ENCODE measurements at places on chromosomes 16 and 17.

GRCh38 chr16:81633680-81634379 is 145.3 kb upstream of the PLCG2 start:
- no peak for DNase-seq

- DNase-seq: no peak
Measured at GRCh38 chr16:57042157-57043111, 49.9 kb upstream of the CPNE2 start.

GRCh38 chr16:29743827-29744531 is 1.8 kb downstream of the C16orf54 start:
- DNase-seq: no peak

- DNase-seq: no peak
Measured at GRCh38 chr16:21685034-21685455, 21.3 kb downstream of the OTOA start.

- DNase-seq: no peak
Measured at GRCh38 chr16:4511441-4512082, 27.0 kb downstream of the CDIP1 start.

- no peak for DNase-seq
Measured at GRCh38 chr16:85730186-85730465, 20.8 kb downstream of the C16orf74 start.

DNA sequence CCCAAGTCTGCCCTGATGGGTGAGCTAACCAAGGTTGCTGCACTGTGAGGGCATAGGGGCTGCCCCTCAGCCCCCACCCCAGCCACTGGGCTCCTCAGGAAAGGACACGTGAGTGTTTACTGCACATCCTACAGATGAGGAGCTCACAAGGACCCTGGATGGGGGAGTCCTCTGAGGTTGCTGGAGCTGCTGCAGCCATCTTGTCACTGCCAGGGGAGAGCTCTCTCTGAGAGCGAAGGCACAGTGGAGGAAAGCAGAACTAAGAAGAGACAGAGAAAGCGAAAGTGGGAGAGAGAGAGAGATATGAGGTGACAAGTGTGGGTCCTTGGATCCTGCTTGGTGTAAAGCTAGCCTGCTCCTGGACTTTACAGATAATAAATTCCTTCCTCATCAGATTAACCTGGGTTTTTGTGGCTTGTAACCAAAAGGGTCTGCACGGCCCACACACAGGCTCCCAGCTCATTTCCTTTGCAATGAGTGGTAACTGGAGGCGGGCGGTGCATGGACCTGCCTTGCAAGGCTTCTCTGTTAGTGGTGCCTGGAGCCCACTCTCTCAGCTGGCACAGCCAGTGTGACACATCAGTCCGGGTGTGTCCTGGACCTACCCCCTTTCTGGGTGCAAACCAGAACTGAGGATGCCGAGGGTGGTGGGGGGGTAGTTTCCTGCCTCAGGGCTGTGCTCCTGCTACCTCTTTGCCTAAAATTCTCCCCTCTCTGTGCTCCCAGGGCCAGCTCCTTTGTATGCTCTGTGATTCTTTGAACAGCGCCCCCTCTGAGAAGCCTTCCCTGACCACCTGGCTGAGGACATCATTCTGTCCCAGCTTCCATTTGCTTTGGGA is 14.2 kb downstream of the SNX20 start:
- DNase-seq: no peak

GRCh38 chr17:77300016-77300686 is 159.4 kb downstream of the SEC14L1 start:
- DNase-seq: no peak

DNA sequence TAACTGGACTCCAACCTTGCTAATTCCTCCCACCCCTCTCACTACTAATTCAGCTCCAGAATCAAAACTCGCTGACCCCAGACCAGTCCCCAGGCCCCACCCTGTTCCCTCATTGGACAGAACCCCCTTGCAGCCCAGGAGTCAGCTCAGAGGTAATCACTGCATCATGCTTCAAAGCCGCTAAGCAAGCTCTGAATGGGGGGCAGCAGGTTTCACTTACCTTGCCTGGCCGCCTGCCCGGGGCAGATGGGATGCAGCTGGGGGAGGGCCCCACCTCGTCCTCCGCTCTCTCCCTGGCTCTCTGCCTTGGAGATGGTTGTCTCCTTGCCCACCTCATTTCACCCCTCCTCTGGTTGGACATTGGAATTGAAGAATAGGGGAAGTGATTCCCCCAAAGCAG is 4.8 kb upstream of the NGFR start:
- no peak for DNase-seq

DNA sequence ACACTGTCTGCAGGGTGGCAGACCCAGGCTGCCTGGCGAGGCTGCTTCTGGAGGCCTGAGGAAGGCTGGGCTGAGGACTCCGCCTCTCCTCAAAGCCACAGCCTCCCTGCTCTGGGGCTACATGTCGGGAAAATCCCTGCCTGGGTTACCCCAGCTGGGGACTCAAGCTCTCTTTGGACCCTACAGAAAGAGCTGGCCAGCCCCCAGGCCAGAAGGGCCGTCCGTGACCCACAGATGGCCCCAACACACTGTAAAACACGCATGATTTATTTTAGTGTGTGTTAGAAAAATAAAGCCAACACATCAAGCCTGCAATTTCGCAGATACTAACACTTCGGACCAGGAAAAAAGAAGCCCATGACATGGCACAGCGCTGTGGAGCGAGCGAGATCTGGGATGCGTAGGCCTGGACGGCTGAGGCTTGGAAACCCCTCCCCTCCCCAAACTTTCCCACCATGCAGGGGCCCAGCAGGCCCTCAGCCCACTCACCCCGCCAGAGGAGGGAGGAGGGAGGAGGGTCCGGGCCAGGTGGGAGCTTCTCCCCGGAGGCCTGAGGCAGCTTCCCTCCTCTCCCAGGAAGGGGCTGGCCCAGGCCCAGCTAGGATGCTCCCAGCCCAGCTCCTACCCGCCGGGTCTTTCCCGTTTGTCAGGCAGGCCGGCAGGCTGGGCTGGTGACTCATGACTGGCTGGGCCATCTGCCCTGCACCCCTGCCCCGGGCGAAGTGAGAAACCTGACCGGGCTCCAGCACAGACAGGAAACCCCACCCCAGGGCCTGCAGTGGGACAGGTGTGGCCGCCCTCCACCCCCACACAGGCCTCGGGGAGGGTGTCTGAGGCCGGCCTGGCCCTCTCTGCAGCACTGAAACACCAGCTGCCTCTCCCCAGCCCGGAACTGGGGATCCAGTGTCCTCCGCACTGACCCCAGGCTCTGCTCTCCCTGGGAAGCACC is 34.1 kb upstream of the SLC38A10 start:
- peak; percentile 56 for DNase-seq

DNA sequence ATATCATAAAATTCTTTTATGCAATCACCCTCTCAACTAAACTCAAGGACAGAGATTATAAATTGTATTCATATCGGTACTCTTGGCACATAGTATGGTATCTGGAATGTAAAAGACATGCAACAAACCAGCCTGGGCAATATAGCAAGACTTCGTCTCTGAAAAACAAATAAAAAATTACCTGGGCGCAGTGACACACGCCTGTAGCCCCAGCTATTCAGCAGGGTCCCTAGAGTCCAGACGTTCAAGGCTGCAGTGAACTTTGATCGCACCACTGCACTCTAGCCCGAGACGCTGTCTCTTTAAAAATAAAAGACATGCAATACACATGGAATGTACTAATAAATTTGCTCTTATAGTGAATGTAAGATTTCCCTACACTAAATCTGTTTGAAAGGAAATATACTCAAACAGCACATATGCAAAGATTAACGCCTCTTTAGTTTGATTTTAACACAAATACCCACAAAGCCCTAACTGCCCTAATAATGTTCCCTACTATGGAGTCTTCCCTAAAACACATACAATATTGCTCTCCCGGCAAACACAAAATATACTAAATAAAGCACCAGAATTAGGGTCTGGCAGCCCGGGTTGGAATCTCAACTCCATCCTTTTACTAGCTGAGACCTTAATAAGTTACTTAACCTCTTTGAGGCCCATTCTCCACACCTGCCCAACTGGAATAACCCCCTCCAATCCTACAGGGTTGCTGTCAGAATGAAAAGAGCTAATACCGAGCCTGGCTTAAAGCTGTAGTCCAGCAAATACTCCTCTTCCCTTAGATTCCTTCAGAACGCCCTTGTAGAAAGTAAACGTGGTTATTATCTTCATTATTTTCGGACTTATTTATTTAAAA is 1.2 kb downstream of the ABCA5 start:
- no peak for DNase-seq

- DNase-seq: no peak
Measured at GRCh38 chr16:66295761-66296546, 70.5 kb upstream of the CDH5 start.

- DNase-seq: no peak
Measured at GRCh38 chr16:81642943-81643342, 136.1 kb upstream of the PLCG2 start.

DNA sequence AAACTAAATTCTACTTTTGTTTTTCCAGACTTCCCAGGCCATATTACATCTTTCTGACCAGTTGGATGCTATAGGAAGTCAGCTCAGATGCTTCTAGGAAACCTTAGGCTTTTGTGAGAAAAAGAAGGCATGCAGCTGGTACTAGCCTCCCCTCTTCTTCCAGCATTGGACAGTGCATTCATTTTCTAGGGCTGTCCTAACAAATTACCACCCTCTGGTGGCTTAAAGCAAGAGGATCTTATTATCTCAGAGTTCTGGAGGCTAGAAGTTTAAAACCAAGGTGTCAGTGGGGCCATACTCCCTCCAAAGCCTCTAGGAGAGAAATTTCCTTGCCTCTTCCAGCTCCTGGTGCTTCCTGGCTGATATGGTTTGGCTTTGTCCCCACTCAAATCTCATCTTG is 467.8 kb downstream of the SLC39A11 start:
- DNase-seq: no peak

GRCh38 chr17:79142375-79142774 is 67.8 kb downstream of the ENGASE start:
- no peak for DNase-seq

DNA sequence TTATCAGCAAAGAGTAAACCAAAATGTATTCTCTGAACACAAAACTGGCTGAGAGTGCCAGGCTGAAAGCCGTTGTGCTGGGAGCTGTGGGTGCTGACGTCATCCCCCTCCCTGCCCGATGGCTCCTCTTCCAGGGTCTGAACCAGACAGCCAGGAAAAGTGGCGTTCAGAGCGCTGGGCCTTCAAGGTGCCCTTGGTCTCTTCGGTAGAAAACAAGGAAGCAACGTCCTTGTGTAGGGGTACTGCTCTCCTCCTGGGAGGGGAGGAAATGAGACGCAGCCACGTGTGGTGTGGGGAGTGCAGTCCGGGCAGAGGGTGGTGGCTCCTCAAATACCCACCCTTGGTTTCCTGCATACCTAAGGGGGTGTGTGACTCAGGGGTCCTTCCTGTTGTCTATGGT is 394.7 kb downstream of the SEC14L1 start:
- DNase-seq: no peak

DNA sequence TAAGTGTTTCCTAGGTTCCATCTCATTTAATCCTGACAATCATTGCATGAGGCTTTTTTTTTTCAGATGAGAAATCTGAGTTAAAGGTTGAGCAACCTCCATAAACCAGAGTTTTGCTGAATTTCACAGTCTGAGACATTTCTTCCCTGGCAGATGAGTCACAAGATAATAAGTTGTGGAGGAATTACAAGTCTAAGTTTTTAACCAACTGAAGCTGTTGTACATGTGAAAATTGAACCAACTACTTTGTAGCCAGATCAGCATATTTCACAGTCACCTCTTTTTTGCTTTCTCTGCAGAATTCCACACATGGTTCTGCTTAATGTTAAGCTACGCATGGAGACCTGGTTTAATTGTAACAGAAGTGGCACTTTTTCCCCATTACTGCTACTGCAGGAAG is 765.6 kb downstream of the CDH11 start:
- peak; percentile 77 for DNase-seq

DNA sequence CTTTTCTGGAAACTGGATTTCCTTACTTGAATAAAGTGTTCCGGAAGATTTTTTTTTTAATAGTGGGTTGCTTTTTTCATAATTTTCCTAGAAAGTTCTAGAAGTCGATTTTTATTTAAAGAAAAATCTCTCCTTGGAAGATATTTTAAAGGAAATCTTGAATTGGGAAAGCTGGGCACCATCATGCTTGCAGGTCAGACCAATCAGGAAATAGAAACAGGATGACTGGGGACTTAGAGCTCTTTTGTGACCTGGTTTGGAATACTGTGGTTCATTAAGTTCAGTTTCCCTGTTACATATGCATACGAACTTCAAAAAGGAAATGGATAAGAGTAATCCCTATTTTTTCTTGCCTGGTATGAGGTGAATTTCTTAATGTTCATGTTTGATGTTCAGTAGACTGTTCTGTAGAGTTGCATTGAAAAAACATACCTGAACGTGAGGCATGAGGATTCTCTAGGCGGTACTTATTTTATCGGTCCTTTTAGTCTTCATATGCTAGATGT is 1.2 kb downstream of the NFATC3 start:
- no peak for DNase-seq

- no peak for DNase-seq
Measured at GRCh38 chr17:41581366-41582060, 5.2 kb downstream of the KRT14 start.

All from AG04449 (cell line).